ENCODE measurements at places on chromosomes 1 and 21.
A peak's percentile ranks its signal among the peaks of the same experiment; 100 is the strongest.

DNA sequence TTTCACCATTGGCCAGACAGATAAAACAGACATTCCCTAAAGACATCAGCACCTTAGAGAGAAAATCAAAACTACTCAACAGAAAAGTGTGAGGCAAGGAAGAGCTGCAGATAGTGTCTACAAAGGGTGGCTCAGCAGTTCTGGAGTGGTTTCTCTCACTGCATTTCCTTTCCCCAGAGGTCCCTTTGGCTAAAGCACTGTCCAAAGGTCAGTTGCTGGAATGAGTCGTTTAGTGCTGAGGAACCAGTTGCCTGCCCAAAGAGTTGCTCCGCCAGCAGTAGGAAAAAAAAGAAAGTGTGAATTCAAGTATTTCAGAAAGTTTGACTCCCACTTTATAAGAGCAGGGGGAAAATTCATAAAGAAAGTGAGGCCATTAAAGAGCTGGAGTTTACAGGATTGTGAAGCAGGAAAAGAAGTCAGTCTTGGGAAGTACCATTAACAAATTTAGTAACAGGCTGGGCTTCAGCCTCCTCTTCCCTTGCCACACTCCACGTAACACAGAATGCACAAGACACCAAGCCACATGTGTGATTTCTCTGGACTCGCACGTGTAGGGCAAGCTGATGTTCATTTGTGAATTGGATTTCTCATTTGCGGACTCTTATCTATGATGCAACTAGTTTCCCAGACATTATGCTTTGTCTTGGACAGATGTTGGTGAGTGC lies 122.2 kb downstream of the RUNX1 start:
- DNase-seq: no peak

- DNase-seq: peak; percentile 91
These were observed 59.2 kb downstream of the ABCA4 start for GRCh38 chr1:94061513-94062443.

DNA sequence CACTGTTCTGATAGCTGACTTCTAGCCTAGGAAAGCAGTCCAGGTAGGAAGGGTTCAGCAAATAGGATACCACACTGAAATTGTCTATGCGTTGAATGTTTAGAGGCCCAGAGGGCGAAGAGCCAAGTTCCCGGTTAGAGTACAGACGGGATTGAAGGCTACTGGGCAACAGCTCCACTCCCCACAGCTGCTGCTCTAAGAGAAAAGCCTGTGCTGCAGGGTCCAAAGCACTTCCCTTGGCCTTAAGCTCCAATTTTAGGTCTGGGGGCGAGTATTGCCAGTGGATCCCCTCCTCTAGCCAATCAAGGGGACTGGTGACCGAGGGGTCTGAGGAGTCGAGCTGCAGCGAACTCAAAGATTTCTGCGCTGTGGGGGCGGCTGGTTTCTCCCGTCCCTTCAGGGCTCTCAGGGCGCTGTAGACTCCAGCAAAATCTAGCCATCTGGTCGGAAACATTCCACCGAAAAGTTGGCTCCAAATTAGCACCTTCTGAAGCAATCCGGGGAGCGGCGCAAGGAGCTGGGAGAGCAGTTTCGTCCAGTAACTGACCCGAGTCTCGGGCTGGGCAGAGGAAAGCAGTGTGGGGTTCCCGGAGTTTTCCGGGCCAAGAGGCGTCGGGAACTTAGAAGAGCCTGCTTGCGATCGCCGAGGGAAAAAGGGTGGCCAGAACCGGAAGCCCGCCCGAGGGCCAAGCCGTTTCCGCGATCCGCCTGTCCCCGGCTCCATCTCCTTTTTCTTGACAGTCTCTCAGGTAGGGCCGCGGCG lies 748 bp downstream of the PPP1R15B start:
- peak; percentile 75 for DNase-seq

- peak; percentile 34 for DNase-seq
These were observed 186.6 kb downstream of the GRIK1 start for GRCh38 chr21:29753216-29753615.

- DNase-seq: peak; percentile 20
These were observed 801 bp downstream of the MX1 start for GRCh38 chr21:41426676-41427404.

GRCh38 chr1:210796421-210796820 lies 337.5 kb downstream of the KCNH1 start:
- no peak for DNase-seq

GRCh38 chr1:222582099-222582774 lies 7.5 kb downstream of the TAF1A start:
- no peak for DNase-seq

DNA sequence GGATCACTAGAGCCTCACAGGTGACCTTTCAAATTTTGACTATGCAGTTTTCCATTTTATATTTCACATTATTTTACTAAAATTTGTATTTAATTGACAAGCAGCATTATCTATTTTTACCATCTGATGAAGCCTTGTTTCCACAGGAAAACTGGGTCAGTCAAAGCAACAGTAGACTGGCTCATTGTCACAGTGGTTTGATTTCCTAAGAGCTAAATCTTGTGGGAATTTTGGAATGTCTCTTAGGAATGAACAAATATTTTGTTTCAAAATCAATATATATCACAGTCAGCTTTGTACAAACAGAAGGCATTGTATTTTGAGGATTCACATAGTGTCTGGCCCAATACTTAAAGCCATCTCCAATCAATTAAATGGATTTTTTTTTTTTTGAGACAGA lies 152.6 kb upstream of the RNPC3 start:
- DNase-seq: no peak

DNA sequence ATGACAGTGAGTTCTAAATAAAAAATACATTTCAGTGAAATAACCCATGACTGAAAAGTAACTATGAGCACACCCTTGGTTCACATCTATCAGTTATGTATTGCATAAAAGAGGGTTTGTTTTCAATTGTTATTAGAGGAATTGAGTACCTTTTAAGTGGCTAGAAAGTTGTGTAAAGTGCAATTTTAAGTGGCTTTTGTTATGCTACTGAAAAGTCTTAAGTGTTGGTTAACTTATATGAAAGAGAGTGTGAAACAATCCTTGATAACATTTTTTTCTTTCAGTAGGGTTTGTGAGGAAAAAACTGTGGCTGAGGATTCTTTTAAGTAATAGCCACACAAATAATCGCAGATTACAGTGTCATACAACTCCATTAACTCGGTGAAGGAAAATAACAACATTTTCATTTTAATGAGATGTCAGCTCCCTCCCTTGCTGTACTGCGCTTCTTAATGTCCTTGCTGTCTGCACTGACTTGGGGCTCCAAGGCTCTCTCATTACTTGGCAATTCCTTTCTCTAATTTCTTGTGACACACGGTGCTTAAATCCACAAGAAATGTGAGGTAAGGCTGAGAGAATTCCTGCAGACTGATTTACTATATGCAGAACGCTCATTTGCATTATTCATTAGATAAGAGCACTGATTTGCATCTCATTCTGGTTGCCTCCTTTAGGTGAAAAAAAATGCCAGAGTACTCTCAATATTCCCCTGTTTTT lies 40.6 kb downstream of the NTNG1 start:
- DNase-seq: no peak

DNA sequence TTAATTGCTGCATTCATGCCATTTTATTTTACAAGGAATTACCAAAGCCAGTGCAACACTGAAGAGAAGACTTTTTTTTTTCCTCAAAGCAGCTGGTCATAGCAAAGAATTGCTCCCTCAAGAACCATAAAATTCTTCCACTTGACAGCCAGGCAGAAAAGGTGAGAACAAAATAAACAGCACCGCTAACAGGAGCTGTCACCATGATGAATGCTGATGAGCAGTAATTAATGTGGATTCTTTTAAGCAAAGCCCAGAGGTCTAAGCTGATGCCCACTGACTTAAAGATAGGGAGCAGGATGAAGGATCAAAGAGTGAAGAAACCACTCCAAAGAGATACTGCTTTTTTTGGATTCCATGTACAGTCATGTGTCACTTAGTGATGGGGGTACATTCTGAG lies 428.4 kb downstream of the BRINP3 start:
- DNase-seq: no peak

DNA sequence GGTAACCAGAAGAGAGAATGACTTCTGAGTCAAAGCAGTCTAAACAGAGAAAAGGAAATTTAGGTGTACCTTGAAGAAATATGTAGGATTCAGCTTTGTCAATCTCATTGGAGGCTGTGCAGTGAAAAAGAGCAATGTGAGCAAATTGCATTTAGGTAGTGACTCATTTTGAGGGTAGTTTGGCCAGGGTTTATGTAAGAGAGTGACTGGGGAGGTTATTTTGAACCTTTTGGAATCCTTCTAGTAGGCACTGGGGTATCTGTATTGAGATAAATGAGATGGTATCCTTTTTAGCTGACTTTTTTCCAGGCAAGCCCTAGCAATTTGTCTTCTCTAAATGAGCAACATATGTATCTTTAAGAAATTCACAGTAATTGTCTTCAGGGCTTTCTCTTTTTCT lies 95.9 kb downstream of the DISP1 start:
- no peak for DNase-seq

DNA sequence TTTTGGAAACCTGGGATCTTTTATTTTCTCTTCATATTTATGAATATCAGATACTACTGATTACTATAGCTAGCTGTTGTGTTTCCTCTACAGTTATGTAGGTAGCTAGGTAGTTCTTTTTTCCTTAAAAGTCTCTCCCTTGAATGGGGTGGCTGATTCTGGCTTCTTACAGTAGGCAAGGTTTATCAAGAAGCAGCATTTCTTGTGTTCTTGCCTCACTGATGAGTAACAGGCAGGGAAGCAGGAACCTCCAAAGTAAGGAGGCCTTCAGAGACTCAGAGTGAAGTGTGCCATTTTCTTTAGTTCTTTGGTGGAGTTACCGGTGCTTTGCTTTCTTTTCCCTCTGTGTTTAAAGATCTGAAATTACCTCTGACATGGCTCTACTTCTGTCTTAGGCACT lies 56.0 kb downstream of the ZMYM4 start:
- DNase-seq: no peak

- DNase-seq: no peak
These were observed 196 bp downstream of the ALX3 start for GRCh38 chr1:110070282-110070669.

- DNase-seq: peak; percentile 64
These were observed 6.2 kb downstream of the PAX7 start for GRCh38 chr1:18636596-18637508.

- no peak for DNase-seq
These were observed 117.0 kb downstream of the ST6GALNAC3 start for GRCh38 chr1:76191561-76191960.

DNA sequence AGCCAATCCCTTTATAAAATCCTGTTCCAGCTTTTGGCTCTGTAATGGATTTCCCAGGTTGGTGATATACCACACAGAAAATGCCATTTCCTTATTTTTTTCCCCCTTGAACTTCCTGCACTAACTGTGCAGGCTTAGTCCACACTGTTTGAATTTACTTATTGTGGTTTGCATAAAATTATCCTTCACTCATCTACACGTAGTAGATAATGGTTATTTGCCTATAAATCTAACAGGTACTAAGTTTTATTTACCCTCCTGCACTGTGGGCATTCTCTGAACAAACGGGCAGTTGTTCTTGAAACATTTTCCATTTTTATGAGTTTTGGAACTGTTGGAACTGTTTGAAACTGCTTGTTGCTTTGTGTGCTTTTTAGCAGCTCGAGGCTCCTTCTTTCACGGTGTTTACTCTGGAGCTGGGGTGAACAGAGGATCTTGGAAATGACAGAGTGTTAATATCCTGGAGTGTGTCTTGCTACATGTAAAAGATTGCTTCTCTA lies 23.0 kb upstream of the KIFAP3 start:
- peak; percentile 14 for DNase-seq

- peak; percentile 54 for DNase-seq
These were observed 301.8 kb upstream of the DUSP10 start for GRCh38 chr1:222043444-222044292.

DNA sequence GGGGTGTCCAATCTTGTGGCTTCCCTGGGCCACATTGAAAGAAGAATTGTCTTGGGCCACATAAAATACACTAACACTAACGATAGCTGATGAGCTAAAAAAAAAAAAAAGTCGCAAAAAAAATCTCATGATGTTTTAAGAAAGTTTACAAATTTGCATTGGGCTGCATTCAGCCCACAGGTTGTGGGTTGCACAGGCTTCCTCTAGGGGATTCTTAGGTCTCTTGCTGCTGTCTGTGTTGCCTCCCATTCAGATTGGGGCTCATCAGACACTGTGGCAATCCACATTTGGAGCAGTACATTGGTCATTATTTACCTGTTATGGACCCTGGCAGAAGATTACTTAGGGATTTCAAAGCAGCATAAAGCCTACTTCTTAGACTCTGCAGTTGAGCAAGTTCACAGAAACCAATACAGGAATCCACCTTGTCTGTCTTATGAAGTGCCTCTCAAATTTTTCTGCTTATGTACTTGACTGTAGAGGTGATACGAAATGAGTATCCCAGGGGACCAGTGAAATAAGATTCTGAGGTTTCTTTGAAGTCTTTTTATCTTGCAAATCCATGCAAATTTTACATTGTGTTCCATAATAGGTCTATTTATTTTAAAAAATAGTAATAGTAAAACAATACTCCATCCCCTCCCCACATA lies 205.5 kb downstream of the RPS6KC1 start:
- DNase-seq: no peak

DNA sequence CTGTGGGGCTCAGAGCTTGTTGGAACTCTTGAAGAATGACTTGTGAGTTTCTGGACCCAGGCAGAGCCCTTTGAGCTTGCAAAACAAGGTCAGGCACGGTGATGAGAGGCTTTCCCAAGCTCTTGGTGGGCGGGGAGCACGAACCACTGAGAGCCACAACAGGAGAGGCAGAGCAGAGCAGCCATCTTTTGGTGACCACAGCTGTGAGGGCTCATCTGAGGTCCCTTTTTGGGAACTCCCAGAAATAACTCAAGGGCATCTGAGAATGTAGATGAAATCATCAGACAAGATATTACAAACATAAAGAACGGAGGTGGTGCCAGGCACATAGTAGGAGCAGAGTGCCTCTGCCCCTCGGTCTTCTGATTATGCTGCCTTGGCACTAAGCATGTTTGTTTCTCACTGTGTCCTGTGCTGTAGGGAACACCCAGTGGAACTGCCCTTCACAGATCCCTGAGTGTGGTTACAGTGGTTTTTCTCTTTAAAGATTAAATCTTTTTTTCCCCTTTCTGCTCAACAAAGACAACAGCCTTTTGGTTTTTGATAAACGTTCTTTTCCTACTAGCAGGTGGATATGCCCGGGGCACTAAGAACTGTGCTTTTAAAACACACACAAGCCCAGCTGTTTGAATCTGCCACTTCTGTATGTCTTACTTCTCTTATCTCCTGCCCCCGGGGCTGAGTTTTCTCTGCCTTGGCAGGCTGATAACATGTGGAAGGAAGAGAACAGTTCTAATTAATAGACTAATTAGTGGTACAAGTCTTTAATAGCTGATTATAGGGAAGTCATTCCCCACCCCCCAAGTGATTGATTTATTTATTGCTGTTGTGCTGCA lies 37.7 kb downstream of the CD34 start:
- no peak for DNase-seq

DNA sequence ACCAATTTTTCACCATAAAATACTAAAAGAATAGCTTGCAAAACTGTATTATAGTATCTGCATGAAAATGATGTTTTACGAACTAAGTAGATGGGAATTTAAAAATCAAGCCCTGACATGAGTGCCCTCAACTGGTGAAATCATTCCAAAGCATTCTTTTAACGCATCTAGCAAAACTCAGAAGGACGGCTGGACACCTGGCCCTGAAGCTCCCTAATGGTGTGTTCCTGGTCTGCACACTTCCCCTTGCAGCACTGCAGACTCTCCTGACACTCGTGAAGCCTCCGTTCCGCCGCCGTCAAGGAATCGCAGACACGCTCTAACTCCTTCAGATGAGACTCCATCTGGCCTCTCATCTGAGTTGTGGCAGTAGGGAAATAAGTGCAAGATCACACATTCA lies 39.9 kb downstream of the ODF2L start:
- peak; percentile 38 for DNase-seq
